ENCODE measurements at places on chromosomes 4 and X. TPM values are rescaled to one million over a fixed set of nuclear protein-coding genes. Genes with fewer than 3 reads are reported as not detected.

The TEX13C gene
- total RNA-seq, result 0.15 TPM

The ENPP6 gene
- 0.14 TPM for total RNA-seq

The GAGE12F gene
- not detected for total RNA-seq

The POU4F2 gene
- total RNA-seq, result not detected

The COMMD8 gene
- 15.0 TPM for total RNA-seq

The TFDP3 gene
- total RNA-seq, result not detected

The IGSF1 gene
- not detected for total RNA-seq

The PGAM4 gene
- total RNA-seq, result not detected

The GUCY1B1 gene
- total RNA-seq, result 0.77 TPM

The CXCL3 gene
- 0.45 TPM for total RNA-seq

The TMEM271 gene
- total RNA-seq, result not detected

The IL9R gene
- total RNA-seq, result 0.19 TPM

The KIT gene
- 0.15 TPM for total RNA-seq

The TKTL2 gene
- total RNA-seq, result 0.67 TPM

The DCLK2 gene
- 4.3 TPM for total RNA-seq

The UCHL1 gene
- 109 TPM for total RNA-seq

The HGFAC gene
- 3.0 TPM for total RNA-seq

The P2RY4 gene
- not detected for total RNA-seq

The SULT1E1 gene
- total RNA-seq, result 4.6 TPM

The SERTM2 gene
- 0.59 TPM for total RNA-seq

The SYP gene
- 75.1 TPM for total RNA-seq

The SLITRK2 gene
- total RNA-seq, result 12.5 TPM

The ITM2A gene
- total RNA-seq, result 3.7 TPM

The NPY1R gene
- not detected for total RNA-seq

The ARHGAP36 gene
- 0.69 TPM for total RNA-seq

The ACE2 gene
- total RNA-seq, result not detected

Data from motor neuron (in vitro differentiated cells).